NB4 (cell line): ENCODE measurements at places on chromosomes 2 and 18.

DNA sequence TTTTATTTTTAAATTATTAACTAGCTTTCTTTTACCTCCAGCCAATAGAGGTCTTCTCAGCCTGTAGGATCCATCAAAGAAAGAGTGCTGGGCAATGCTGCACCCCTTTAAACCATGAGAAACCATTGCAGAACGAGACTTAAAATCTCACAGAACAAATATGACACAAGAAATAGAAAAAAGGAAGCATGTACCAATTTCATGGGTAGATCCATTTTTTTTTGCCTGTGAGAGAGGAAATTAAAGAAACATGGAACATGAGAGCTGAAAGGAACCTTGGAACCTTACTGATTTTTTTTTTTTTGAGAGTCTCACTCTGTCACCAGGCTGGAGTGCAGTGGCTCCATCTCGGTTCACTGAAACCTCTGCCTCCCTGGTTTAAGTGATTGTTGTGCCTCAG lies 14.0 kb downstream of the HRH4 start:
- DNase-seq = no peak

DNA sequence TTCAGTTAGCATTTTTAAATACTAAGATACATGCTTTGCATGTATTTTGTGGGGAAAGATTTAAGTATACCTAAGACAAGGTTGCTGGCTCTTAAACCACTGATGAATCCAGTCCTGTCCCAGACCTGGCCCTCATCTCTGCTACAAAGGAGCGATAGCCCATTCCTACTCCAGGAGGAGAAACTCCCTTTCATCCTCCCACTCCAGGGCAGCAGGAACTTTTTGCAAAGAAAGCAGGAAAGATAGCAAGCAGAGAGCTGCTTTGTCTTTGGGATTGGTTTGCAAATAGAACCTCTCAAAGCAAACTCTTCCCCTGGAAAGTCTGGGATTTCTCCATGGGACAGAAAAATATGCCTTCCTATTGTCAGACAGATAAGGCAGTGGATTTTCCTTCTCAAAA lies 43.6 kb upstream of the COPS8 start:
- no peak for DNase-seq

DNA sequence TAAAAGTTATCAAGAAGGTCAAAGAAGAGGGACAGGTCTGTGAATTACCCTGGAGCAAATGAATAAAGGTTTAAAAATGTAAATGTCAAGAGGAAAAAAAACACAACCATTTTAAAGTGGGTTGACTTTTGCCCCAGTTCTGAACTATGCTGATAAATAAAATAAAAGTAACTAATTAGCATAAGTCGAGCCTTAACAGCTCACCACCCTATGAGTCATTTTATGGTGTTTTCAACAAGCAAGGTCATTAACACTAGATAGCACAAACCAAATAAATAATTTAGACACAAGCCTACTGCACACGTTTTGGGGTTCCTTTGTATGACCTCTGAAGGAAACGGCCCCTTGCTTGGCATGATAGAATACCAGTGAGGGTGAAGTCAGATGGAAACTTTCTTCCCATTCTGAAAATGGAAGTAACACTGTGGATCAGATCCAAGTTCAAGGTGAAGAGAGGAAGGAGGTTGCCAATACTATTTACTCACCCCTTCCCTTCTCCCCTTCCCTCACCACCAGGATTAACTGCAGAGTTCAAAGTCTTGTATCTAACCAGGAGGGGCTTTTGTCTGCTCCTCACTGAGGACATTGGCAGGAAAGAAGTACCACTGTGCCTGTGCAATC lies 380.0 kb upstream of the ACVR2A start:
- DNase-seq = no peak

DNA sequence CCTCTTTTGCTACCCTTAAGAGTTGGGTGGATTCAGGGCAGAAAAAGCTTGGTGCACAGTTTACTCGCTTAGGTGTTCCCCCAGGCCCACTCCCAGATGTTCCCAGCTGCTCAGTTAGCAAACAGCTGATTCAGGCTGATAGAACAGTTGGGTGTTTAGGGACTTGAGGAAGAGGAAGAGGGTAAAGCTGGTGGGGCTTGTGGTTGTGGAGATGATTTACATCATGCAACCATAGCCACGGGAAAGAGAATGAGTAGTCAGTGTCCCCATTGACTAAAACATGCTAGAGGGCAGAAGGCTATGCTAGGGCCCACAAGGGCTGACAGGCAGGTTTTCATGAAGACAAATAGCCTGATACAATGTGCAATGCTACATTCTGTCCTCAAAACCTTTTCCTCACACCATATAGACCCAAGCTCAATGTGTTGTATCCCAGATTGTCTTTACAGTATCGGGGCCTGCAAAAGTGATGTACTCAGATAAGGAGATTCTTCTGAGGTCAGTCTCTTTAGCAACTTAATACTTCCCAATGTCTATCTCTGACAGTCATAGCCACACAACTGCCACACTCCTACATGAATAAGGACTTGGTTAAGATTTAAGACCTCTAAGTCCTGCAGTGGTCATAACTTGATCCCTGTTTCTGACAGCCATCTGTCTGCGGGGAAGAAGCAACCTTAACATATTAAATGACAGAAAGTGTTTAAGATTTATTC lies 15.6 kb downstream of the COLEC12 start:
- peak; percentile 70 for DNase-seq

- peak; percentile 87 for DNase-seq
Measured at GRCh38 chr2:37324786-37325624, at the start of gene PRKD3. Gene PRKD3 (minus strand): TSS chr2:37324833. CDS start chr2:37316524, 8,309 bp downstream.

DNA sequence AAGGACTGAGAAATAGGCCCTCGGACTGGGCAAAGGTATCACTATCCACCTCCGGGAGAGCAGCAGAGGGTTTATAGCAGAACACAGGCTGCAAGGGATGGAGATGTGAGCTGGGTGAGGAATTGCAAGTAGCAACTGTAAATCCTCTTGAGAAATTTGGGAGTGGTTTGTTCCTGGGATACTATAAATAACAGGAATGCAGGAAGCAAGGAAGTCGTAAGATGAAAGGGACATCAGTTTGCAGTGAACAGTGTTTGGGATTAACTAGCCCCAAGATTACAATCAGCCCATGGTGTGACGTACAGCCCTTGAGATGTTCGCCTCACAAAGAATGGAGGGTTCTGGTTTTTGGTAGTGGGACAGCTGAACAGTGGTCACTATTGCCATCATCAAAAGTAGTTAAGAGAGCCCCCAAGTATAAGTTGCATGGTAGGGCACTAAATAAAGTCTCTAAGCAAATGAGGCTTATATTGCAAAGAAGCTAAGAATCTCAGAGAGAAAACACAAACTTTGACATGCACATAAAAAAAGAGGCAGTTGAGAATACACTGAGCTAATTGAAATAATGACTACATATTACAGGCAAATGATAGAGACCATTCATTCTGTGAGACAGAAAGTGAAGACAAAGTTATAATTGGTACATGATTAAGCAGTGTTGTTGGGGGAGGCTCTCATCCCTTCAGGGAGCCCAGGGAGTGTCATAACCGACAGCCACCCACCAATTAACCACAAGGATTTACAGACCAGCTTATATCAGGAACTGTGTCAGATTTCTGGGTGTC lies 362.5 kb upstream of the ACVR2A start:
- DNase-seq = peak; percentile 4

DNA sequence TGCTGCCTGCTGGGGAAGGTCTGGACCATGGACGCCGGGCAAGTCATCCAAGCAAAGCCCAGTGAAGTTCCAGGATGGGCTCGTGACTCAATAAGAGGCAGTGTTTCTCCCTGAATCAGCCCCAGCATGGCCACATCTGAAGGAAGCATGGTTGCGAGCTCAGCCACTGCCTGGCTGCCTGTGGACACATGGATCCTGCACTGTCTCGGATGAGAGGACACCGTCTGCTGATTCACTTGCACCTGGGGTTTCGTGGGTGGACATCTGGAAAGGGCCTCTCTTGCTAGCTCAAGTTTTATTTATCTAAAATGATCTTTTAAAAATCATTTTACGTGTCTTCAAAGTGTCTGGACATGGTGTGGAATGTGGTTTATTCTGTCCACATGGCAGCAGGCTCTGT lies 224.8 kb upstream of the FN1 start:
- DNase-seq = no peak

- DNase-seq = no peak
Measured at GRCh38 chr2:218786133-218786532, 4.2 kb downstream of the CYP27A1 start.

DNA sequence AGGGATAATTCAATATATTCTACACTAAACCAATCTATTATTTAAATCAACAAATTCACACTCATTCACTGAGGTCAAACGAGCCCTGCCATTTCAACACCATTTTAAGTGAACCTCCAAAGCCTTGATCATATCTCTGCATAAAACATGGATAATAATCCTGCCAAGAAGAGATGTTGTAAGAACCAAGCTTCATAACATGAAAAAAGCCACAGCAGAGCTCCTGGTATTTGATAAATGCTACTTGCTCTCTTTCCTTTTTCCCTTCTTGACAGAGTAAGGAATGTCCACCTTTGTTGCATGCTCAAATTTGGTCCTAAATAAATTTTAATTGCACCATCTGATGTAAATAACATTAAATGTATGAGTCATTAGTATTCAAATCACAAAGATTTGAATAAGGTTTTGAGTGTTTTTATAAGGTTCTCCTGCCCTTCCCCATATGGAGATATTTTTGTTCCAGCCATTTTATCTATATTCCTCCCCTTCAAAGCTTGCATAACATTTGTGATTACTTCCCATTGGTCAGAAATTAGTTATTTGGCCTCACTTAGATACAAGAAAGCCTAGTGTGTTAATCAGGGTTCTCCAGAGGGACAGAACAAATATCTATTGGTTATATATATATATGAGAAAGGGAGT lies 318.8 kb downstream of the RND3 start:
- no peak for DNase-seq

- no peak for DNase-seq
Measured at GRCh38 chr2:219644801-219645480, 17.5 kb downstream of the SLC4A3 start.

DNA sequence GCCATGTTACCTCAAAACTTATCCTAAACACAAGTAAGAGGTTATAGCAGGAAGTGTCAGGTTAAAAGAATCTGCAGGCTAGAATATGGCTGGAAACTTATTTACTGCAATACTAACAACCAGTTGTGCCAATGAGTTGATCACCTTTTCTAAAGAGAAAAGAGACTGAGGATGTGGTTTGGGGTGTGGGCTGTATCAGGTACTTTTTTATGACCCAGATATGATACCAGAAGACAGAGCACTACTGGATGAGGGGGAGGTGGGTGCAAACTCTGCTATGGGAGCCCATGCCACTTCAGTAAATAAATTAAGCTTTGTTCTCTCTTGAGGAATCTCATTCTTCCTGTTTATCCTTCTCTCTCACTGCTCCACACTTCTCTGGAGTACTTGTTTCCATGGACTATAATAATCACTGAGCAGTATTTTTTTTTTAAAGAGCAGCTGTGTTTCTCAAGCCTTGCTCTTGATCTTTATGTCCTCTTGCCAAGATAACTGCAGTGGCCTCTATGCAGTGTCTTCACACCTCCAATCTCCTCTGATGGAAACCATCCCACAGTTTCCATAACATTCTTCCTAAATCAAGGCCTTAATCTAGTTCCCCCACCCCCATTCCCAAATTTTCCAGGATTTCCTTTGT lies 51.2 kb upstream of the NOSTRIN start:
- no peak for DNase-seq

- DNase-seq = no peak
Measured at GRCh38 chr2:16167451-16167861, 227.1 kb downstream of the MYCN start.

DNA sequence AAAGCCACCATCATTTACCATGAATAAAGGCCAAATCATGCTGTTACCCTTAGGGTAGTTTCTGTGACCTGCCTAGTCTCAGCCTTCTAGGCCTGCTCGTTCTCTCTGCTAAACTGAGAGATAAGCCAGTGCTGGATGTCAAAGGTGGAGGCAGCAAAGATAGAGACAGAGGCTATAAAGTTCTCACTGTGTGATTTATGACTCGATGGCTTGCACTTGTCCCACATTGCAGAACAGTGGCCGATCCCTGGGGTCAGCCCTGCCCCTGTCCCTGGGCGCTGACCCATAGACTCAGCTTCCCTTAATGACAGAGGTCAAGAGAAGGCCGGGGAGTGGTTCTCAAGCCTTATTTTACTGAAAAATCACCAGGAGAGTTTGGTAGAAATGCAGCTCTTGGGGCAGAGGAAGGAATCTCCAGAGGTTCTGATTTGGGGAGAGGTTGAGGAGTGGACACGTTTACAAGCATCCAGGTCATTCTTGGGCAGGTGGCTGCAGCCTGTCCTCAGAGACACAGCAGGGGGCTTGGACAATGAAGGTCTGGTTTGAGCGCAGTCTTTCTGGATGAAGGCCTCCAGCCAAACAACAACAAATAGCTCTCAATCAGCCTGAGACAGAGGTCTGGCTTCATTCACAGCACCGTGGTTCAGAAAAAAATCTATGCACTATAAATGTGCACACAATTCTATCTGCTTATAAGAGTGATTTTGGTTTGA lies 143.5 kb downstream of the ACKR3 start:
- no peak for DNase-seq

- peak; percentile 60 for DNase-seq
Measured at GRCh38 chr18:51537487-51537886, 340.0 kb upstream of the MEX3C start.

DNA sequence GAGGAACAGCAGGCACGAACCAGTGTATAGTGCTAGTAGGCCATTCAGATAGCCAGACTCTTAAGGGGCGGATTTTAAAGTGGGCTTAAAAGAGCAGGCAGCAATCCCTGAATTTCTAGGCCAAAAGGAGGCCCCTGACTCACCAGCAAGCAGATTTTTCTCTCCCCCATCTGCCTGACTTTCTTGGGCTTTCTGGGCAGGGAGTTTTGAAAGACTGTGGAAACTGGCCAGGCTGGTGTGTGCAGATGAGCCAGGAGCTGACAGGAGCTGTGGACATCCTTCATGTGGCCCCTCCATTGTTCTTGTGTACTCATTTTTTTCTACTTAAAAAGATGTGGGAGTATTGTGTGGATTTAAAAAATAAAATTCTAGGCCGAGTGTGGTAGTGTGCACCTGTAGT lies 59.0 kb downstream of the GLI2 start:
- no peak for DNase-seq

DNA sequence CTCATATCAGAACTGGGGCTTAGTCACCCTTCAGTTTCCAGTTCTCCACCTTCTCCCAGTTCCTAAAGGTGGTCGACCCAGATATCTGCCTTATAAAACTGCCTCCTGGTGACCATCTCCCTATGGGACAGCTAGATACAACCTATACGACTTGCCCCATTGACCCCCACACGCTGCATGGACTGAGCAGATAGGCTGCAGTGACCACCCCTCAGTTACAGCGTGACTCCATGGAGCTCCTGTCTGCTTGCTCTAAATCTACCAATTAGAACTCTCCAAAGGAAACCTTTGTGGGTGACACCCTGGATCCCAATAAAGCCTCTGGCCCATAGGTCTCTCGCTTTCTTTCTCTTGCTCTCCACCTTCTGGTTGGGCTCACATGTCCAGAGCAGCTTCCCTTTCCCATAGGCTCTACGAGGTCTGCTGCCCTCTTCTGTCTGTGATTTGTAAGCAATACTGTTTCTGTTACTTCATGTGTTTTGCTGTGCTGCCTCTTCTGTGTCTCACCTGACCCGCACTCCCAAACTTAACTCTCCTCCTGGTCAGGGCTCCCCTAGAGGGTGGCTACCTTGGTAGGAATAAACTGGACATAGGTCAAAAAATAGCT lies 971.3 kb upstream of the FAM98A start:
- peak; percentile 52 for DNase-seq
